Retinal pigment epithelial cell (primary cell): ENCODE measurements at places on chromosomes 5 and 9.
A peak's percentile ranks its signal among the peaks of the same experiment; 100 is the strongest.

- no peak for DNase-seq
These were observed 5.5 kb upstream of the RUSC2 start for GRCh38 chr9:35484406-35484805.

DNA sequence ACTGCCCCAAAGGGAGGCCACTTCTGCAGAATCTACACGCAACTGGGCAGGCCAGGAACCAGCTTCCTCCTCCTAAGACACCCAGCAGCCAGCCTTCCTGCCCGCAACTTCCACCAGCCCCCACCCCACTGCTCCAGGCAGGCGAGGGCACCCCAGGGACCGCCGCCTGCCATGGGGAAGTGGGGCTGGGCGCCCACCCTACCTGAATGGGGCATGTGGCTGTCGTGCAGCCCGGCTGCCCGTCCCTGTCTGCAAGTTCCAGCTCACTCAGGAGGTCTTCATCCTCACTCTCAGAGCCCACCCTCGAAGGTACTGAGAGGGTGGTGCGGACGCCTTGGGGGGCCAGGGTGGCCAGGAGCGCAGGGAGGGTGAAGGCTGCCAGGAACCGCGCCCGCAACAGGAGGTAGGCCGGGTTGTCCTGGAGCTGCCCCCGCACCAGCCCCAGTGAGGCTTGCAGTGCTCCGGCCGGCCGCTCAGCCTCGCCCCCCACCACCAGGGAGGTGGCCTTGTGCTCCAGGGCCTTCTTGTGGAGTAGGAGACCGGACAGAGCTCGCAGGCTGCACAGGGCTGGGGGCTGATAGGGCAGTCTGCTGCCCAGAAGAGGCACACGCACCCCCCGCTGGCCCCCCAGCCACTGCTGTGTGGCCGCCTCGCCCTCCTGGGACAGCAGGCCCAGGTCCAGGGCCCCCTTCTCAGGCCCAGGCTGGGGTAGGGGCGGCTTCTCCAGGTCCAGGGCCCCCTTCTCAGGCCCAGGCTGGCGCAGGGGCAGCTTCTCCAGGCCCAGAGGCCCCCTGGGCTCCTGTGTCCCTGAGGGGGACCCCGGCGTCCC lies 4.1 kb upstream of the CARD9 start:
- no peak for DNase-seq

DNA sequence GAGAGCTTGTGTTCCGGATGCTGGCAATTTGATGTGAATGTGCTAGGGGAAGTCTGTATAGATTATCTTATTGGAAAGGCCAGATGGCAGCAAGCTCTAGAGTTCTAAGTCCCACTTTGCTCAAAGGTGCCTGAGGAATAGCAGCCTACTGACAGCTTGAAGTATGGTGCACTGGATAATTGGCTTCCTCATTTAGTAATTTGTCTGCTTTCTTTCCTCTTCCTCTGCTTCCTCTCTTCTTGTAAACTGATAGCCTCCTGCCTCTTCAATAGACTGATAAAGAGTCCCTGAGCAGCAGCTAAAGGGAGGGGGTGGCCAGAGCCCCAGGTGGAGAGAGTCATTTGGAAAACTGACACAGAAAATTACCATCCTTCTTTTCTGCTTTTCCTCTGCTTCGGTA lies 177.3 kb downstream of the FGF1 start:
- no peak for DNase-seq

GRCh38 chr5:40093550-40093949 lies 586.2 kb upstream of the PTGER4 start:
- DNase-seq, result no peak

GRCh38 chr5:152717393-152717792 lies 312.3 kb upstream of the NMUR2 start:
- no peak for DNase-seq

DNA sequence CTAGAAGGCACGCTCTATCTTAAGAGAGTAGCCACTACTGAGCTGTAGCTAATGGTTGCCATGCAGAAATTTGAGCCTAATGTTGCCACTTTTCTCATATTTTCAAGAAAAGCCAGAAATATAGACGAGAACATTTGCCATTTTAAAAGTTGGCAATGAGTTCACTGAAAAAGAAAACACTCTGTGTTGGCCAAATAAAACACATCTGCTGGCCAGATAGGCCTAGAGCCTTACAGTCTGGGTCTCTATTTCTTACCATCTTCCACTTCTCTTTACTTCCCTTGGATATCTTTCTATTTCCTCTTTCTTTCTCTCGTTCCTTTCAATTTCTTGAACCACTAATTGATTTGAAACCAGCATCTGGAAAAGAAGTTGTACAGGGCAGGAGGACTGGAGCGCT lies 36.6 kb upstream of the VCAN start:
- DNase-seq, result no peak

DNA sequence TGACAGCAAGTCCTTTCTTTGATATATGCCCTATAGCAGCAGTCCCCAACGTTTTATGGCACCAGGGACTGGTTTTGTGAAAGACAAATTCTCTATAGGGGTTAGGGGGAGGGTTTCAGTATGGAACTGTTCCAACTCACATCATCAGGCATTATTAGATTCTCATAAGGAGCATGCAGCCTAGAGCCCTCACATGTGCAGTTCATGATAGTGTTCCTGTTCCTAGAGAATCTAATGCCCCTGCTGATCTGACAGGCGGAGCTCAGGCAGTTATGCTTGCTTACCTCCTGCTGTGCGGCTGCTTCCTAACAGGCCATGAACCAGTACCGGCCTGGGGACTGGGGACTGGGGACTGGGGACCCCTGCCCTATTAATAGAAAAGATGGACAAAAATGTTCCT lies 2.7 kb upstream of the RAPGEF6 start:
- no peak for DNase-seq

DNA sequence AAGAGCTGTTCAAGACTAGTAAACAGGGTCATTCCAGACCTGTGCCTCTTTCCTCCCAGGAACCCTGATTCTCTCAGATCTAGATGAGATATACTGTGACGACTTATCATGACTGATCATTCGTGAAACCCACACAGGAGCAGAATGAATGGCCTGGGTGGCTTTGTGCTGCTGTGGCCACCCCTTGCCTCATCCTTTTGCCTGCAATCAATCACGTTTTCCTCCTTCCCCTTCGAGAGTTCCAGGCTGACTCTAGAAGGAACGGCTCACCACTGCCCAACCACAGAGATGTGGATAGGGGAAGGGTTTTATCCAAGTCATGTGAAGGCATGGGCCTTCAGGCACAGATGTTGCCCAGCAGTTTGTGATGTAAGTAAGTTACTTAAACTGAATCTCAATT lies 5.8 kb downstream of the ANXA6 start:
- no peak for DNase-seq

DNA sequence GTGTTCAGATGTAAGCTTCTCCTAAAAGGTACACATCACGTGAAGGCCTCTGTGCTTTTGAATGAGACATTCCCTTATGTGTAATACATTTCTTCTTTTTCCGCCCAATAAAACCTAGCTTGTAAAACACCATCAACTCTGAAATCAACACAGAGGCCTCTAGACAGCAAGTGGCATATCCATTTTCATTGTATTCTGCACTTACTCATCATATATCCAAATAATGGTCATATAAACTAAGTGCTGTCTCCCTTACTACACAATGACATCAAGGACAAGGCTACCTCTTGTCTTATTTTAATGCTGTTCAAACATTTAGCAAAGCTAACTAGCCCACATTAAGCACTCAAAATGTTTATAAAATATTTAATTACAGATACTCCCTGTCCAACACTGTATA lies 108.5 kb downstream of the ELAVL2 start:
- DNase-seq, result no peak

DNA sequence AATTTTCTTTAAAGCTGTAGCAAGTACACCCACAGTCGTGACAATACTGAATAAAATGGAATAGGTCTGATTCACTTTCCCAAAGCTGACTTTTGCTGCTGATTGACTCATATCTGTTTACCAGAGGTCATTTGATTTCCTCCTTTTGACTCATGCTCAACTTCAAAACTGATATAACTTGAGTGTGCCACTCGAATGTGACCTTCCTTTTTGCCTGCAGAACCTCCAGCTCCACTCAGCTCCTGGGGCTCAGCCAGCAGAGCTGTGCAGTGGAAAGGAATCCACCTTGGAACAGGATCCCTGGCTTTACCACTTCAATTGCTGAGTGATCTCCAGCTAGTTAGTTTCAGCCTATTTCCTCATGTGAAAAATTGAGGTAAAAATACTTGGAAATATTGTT lies 84.1 kb downstream of the FEM1C start:
- DNase-seq, result no peak

DNA sequence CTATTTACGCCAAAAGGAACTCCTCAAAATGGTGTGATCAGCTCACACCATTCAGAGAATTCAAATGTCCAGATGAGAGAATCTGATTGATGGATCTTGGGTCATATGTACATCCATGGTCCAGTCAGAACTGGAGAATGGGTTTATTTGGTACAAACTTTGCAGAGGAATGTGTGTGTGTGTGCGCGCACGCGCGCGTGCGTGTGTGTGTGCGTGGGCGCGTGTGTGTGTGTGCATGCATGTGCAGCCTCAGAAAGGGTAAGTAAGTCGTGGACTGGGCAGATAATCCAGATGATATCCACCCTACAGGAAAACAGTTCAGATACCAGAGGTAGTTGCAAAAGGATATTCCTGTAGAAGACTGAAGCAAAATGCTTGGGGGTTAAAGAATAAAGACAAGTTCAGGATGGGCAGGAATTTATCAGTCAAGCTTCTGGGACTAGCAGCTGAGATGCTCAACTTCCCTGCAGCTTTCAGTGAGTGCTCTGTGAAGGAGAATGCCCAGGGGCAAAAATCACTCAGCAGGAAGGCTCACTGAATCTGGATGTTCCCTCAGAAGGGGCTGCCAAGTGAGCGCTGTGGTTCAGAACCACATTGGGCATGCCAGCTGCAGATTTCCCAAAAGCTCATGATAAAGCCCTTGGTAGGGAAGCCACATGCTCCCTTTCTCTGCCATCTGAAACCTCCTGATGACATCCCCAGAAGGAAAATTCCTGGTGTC lies 440.5 kb upstream of the SGCD start:
- DNase-seq, result no peak

DNA sequence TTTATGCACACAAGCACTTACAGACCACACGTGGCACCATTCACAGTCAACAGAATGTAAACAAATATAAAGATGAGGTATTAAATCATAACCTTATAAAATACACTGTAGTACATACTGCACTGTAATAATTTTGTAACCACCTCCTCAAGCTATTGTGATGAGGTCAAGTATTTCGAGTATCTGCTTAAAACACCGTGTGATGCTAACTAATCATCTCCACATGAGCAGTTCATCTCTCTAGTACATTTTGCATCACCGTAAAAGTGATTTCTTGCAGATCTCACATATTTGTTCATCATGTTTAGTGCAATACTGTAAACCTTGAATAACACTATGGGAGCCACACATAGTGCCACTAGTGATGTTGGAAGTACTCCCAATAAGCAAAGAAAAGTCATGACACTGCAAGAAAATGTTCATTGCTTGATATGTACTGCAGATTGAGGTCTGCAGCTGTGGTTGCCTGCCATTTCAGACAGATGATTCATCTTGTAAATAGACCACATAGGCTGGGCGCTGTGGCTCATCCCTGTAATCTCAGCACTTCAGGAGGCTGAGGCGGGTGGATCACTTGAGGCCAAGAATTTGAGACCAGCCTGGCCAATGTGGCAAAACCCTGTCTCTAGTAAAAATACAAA lies 44.3 kb downstream of the FOXB2 start:
- no peak for DNase-seq

GRCh38 chr5:40010436-40010835 lies 585.7 kb upstream of the DAB2 start:
- no peak for DNase-seq

DNA sequence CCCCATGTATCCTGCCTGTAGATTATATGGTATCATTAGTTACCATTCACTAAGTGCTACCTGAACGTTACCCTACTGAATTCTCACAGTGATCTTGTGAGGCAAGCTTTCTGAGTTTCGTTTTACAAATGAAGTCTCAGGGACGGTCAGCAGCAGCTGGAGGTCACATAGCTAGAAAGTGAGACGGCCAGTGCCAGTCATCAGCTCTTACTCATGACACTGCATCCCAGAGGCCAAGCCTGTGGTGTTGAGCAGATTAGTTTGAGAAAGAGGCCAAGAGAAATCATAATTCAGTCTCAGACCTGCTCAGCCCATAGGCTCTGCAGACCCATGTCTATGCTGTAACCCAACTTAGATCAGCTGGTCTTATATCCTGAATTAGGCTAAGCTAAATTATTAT lies 95.7 kb upstream of the EGFLAM start:
- DNase-seq, result no peak

DNA sequence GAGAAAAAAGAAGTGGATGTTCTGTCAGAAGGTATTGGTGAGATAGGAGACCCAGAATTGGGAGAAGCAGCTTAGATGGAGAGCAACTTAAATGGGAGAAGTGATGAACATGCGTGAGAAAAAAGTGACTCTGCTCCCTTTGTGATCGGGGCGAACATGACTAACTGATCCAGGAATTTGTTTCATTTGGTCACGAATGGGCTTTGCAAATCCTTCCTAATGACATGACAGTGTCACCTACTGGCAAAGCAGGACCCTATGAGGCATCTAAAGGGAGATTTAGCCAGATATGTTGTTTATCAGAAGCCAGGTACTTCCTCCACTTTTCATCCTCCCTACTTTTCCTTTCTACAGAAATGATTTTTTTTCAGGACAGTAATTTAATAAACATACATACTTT lies 787.4 kb upstream of the RGMB start:
- DNase-seq, result no peak

DNA sequence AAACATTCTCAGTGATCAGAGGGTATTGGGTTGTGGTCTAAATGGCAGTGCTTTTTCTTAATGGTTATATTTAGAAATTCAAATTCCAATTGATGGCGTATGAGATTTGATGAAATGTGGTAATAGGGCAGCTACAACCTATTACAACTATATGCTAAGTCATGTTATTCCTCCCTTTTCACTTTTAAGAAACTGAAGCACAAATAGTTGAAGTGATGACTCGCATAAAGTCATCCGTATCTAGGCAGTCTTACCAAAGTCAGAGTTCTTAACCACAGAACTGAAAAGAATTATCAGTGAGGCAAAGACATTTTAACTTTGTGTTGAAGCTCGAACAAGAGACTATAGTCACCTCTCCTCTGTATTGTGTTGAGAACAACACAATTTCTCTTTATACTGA lies 28.2 kb downstream of the C9orf152 start:
- peak; percentile 16 for DNase-seq

GRCh38 chr9:69122549-69123141 lies 51.4 kb upstream of the TJP2 start:
- peak; percentile 72 for DNase-seq

GRCh38 chr5:74199005-74199404 lies 441.5 kb downstream of the ENC1 start:
- DNase-seq, result no peak
